ENCODE measurements at places on chromosomes 5 and 9.

DNA sequence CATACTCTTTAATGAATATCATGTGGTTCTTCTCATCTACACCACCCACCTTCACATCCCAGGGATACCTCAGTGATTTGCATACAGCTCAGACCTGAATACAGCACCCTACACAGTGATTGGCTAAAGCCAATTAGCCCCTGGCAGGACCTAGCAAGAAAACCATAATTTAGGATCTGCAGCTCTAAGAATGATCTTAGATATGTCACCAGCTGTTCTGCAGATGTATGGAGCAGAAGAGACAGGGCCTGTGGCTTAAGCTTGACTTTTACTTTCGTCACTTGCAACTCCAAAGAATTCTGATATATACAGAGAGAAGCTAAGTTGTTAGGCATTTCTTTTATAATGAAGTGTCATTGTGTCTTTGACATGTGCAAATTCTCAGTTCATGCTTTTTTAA, 483.2 kb upstream of the C9orf72 start:
- no peak for DNase-seq

GRCh38 chr5:172638209-172638768, 2.8 kb upstream of the NEURL1B start:
- DNase-seq, result no peak

GRCh38 chr5:123217173-123217572, 128.1 kb downstream of the PRDM6 start:
- peak; percentile 24 for DNase-seq

GRCh38 chr9:3023449-3023848, 179.6 kb upstream of the PUM3 start:
- no peak for DNase-seq

DNA sequence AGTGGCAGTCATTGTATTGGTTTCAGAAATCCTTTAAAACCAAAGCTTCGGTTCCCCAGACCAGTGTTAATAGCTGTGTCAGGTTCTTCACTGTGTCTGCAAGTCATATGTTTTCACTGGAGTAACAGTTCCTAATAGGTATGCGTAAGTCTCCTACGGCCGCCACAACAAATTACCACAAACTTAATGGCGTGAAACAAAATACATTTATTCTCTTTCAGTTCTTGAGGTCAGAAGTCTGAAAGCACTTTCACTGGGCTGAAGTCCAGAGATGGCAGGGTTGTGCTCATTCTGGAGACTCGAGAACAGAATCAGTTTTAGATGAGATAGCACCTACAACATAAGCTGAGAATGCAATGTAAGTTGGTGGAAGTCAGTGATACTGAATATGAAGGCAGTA, 556.2 kb downstream of the TLE4 start:
- DNase-seq, result no peak

- DNase-seq, result no peak
Measured at GRCh38 chr5:149438281-149438680, 59.2 kb upstream of the IL17B start.

GRCh38 chr9:90998573-90998972, 197.0 kb downstream of the SYK start:
- no peak for DNase-seq

- DNase-seq, result no peak
Measured at GRCh38 chr9:25472085-25472607, 206.1 kb downstream of the TUSC1 start.

DNA sequence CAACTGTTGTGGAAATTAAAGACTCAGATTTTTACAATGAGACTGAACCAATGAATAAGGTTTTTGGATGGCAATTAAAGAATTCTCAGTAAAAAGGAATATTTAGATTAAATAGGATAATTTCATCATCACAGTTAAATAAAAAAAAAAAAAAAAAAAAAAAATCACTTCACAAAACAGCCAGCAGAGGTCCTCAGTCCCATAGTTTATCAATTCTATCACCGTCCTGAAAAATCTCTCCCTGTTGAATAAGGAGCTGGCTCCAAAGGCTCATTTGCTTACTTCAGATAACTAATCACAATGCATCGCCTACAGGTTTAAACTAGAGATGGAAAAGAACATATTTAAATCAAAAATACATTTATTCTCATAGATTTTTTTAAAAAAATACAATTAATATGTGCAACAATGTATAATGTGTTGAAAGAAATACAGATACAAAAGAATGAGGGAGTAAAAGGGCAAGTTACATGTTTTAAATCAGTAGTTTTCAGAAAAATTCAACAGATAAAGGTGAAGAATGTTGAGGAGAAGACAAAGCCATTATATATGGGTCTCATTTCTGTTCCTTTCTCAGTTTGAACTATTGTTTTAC, 175.8 kb upstream of the CHD1 start:
- peak; percentile 49 for DNase-seq

GRCh38 chr5:90353254-90353653, 56.3 kb downstream of the CETN3 start:
- no peak for DNase-seq

- no peak for DNase-seq
Measured at GRCh38 chr5:119315516-119315949, 40.3 kb upstream of the TNFAIP8 start.

DNA sequence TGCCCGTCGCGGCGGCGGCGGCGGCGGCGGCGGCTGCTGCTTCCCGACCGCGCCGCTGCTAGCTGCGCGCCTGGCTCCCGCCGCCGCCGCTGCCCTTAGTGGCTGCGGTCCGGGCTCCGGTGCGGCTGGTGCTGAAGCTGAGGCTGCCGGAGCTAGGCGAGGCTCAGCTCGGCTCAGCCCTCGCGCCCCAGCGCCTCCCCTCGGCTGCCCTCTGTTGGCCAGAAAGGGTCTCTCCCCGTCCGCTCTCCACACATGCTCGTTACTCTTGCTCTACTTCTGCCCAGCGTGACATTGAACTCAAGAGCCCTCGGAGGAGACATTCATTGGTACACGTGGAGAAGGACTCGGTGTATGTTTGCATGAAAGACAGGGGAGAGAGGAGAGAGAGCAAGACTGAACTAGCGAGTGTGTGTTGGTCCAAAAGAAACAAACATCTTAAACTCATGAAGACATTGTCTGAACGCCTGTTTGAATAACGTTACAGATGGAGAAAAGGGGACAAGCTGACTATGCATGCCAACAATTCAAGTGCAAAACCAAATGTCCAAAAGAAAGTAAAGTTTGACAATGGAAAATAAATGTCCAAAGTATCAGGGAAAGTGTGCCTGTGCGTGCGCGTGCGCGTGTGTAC, at the start of gene HCN1:
HCN1 (minus strand) TSS at position 175 of the 631 bp plus-strand sequence.
- peak; percentile 81 for DNase-seq

DNA sequence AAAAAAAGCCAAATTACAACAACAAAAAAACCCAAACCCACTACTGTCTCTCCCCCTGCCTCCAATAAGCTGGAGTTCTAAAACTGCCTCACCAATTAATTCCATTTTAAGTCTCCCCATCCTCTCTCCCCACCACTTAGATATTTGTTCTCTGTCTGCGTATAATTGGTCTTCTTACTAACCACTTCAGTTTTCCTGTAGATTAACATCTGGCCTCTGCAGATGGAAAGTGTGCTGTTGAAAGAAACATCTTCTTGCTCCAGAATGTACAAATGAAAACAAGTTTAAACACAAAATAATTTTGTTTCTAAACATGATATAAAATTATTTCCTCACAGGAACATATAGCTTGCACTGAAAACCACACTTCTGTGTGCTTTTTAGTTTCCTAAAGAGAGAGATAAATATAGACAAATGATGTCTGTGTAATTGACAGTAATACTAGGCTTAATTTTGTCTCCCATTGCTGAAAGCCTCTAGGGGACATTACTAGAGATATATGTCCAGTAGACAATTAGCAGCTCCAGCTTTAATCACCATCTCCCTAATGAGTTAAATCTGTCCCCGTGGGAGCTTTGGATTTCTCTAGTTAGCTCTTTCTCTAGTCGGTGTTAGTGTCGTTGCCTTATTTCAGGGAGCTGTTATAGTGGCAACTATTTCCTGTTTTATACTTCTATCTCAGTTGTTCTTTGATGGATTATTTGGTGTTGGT, 164.0 kb downstream of the ARHGAP26 start:
- DNase-seq, result no peak

DNA sequence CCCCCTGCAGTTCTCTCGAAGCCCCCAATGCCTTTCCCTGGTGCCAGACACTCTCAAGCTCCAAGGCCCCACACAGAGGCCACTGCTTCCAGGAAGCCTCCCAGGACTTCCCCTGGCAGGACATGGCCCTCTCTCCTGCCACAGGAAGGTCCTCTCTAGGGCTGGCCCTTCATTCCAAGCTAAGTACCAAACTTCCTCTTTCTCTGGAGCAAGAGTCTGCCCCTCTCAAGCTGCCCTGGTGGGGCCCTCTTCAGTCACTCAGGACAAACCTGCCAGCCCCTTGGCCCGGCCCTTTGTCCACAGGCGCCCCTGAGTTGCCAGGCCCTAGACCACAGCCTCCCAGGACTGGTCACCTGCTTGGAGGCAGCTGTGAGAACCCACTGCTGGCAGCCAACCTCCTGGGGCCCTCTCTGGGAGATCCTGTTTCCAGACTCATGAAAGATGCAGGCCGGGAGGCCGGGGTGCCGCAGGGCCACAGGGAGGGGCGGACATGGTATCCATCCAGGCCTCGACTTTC, 6.6 kb downstream of the NINJ1 start:
- DNase-seq, result peak; percentile 60

DNA sequence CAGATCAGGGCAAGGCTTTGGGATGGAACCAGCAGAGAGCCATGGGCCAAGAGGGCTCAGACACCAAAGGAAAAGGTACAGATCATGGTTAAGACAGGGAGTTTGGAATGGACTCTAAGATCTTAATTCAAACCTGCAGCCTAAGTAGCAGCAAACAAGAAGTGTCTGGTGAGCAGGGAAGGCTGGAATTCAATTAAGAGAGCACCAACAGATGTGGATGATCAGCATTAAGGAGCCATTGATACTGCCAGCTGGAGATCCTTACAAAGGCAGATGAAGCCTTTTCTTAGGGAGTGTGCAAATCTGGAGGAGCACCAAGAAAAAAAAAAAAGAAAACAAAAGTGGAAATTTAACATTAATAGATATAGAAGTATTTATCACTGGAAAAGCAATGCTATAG, 516.8 kb downstream of the RASEF start:
- no peak for DNase-seq

DNA sequence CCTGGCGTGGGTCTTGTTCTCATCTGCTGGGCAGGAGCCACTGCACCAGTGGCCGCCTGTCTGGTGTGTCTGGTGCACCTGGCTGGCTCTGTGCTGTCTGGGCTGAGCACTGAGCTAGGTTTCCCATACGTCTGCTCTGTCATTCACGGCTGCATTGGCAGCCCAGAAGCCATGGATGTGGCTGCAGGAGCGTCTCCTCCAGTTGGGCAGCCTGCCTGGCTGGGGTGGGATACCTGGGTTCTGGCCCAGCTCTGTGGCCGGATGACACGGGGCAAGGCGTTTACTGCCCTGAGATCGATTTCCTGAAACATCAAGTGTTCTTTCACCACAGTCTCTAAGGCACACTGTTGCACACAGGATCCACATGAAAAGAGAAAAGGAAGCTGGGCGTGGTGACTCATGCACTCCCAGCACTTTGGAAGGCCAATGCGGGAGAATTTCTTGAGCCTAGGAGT, 25.5 kb upstream of the SLC25A51 start:
- no peak for DNase-seq

- peak; percentile 35 for DNase-seq
Measured at GRCh38 chr5:172860520-172861443, 26.7 kb downstream of the ERGIC1 start.

DNA sequence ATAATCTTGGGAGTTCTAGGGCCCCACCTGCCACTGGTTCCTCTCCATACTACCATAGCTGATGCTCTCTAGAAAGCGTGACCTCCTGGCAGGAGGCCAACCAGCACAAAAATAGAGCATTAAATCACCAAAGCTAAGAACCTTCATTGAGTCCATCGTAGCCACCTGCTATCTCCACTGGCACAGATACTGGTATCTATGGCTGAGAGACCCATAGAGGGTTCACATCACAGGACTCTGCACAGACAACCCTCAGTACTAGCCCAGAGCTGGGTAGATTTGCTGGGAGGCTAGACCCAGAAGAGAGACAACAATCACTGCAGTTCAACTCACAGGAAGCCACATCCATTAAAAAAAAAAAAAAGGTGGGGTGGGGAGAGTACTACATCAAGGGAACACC, 509.1 kb downstream of the DTWD2 start:
- no peak for DNase-seq

DNA sequence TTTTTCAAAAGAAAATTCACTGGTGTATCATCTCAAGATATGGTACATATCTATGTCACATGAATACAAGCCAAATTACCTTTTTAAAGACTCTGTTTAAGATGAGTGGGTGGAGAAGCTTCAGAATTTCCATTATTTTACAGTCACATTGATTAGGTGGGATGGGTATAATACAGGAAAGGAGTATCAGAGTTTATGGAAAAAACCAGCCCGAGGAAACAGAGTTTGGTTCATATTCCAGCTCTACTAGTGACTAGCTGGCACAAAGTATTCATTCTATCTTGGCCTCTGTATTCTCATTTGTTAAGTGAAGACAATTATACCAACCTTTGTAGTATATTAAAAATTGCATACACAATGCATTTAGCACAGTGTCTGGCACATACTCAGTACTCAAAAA, 46.5 kb upstream of the CDK5RAP2 start:
- no peak for DNase-seq

GRCh38 chr5:92050970-92051369, 667.9 kb upstream of the ARRDC3 start:
- DNase-seq, result no peak

- DNase-seq, result no peak
Measured at GRCh38 chr5:111469903-111470302, 42.4 kb downstream of the STARD4 start.
